ENCODE measurements at places on chromosomes 3 and 15.

- no peak for DNase-seq
These were observed 37.3 kb upstream of the PDE8A start for GRCh38 chr15:84944311-84944710.

GRCh38 chr3:124257336-124257864 lies 265.5 kb upstream of the ROPN1 start:
- no peak for DNase-seq

DNA sequence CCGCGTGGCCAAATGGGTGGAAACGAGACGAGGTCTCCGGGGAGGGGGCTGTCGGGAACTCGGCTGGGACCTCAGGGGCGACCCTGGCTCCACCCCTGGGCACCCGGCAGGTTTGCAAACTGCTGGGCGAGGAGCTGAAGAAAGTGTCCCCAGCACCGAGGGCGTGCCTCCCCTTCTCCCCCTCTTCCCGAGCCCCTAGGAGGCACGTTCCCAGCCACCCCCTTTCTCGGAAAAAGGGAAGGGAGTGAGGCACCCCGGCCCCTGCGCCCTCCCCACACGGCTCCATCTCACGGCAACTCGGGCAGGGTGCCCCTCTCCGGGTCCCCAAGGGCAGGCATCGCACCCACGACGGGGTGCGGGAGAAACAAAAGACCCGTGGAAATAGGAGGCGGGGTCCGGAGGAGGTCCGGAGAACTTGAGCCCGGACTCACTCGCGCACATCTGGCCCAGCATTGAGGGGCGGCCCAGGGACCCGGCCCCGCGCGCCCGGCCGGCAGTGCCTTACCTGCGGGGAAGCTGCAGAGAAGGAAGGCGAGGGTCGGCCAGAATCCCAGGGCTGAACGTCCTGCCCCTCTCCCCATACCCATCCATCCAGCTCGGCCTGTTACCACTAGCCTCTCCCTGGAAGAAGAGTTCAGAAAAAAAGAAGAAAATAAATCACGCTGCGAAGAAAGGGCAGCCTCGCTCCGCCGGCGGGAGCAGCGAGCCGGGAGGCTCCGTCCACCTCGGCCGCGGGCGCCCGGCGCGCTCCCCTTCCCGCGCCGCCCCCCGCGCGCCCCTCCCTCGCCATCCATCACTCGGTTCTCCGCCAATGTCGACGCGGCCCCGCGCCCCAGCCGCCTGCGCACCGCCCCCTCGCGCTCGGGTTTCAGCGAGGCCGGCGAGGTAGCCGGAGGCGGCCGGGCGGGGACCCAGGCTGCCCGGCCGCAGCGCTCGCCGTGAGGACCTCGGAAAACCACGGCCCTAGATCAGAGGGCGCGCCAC lies 16.3 kb downstream of the RGMA start:
- no peak for DNase-seq

DNA sequence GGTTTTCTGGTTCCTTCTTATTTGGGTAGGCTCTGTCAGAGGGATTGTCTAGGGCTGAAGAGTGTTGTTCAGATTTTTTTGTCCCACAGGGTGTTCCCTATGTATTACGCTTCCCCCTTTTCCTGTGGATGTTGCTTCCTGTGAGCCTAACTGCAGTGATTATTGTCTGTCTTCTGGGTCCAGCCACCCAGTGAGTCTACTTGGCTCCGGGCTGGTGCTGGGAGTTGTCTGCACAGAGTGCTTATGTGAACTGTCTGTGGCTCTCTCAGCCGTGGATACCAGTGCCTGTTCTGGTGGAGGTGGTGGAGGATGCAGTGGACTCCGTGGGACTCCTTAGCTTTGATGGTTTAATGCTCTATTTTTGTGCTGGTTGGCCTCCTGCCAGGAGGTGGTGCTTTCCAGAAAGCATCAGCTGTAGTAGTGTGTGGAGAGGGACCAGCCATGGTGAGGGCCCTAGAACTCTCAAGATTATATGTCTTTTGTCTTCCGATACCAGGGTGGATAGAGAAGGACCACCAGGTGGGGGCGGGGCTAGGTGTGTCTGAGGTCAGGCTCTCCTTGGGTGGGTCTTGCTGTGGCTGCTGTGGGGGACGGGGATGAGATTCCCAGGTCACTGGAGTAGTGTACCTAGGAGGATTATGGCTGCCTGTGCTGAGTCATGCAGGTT lies 53.8 kb downstream of the CCDC66 start:
- DNase-seq, result no peak

GRCh38 chr3:16329036-16329825 lies 64.2 kb downstream of the OXNAD1 start:
- no peak for DNase-seq

DNA sequence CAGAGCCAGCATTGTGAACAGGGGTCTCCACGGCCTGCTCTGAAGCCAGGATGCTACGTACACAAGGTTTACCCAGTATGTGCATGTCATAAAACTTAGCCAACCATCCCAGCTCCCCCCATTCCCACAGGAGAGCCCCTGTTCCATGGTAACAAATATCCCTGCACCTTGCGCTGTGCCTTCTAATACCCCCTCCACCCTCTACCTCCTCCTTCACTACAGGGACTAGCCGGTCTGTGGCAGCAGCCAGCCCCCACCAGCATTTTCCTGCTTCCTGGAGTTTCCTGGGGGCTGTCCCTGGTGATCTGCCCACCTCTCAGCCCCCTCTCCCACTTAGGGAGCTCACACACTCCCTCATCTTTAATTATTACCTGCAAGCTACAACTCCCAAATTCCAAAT lies 20.4 kb downstream of the ACSBG1 start:
- DNase-seq, result no peak

GRCh38 chr3:156383441-156384025 lies 171.4 kb downstream of the SSR3 start:
- DNase-seq, result no peak

GRCh38 chr3:53464424-53464823 lies 30.0 kb upstream of the CACNA1D start:
- DNase-seq, result no peak

DNA sequence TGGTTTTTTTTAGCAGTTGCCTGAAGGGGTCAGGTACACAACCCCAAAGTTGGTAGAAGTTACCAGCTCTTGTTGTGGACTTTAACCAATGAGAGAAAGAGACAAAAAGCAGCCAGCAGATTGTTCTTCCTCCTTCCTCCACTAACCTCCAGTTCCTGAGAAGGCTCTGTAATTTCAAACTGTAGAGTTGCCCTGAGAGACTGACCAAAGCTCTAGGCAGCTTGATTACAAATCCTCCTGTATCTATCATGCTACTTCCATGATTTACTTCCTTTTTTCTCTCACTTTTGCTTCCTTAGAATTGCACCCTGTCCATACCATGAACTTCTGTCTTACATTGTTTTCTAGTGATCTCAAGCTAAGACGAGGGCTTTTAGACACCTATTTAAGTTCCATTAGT lies 29.2 kb downstream of the NSUN3 start:
- no peak for DNase-seq

GRCh38 chr15:55555089-55555488 lies 33.1 kb downstream of the PYGO1 start:
- no peak for DNase-seq

- DNase-seq, result no peak
These were observed 3.7 kb downstream of the ISL2 start for GRCh38 chr15:76340198-76340802.

- no peak for DNase-seq
These were observed 54.3 kb downstream of the AAGAB start for GRCh38 chr15:67199881-67200763.

- no peak for DNase-seq
These were observed 756.3 kb downstream of the VGLL3 start for GRCh38 chr3:86234506-86235254.

DNA sequence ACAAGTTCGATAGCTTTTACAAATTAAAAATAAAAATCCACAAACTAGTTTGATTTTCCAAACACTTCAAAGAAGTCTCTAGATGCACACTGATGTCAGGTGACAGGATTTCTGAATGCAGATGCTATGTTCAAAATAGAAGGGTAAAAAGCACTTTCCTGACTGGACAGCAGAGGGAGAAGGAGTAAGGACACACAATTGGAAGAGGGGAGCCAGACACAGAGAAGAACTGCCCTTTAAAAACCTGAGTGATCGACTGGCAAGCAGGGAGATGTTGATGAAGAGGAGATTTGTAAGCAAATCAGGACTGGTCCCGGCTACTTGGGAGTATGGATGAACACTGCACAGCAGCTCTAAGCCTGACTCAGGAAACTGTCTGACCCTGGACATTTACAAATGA lies 612.8 kb downstream of the MAGI1 start:
- DNase-seq, result no peak

GRCh38 chr3:152331998-152332397 lies 63.3 kb downstream of the MBNL1 start:
- no peak for DNase-seq

- no peak for DNase-seq
These were observed 48.4 kb upstream of the TJP1 start for GRCh38 chr15:29870495-29871151.

GRCh38 chr3:96259299-96259698 lies 555.1 kb upstream of the EPHA6 start:
- no peak for DNase-seq

DNA sequence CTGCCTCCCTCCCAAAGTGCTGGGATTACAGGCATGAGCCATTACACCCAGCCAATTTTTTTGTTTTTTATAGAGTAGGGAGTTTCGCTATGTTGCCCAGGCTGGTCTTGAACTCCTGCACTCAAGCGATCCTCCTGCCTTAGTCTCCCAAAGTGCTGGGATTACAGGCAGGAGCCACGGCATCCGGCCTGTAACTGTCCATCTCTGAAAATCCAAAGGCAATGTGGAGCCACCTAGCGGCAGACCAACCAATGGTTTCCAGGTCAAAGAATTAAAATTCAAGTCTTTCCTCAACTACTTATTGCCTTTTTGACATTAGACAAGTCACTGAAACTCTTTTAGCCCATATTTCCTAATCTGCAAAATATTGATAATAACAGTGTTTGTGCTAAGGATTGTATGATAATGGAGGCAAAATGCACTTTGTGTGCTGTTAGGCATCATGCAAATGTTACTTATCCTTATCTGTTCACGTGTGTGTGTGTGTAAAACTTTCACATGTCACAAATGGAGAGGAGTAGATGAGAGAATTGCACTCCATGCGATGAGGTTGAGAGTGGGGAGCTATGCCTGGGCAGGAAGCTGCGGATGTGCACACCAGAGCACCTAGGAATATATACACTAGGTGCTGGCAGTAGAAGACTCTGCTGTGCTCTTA lies 48.7 kb downstream of the COL8A1 start:
- peak; percentile 51 for DNase-seq

GRCh38 chr3:196159952-196160804 lies 51.0 kb downstream of the ZDHHC19 start:
- no peak for DNase-seq

DNA sequence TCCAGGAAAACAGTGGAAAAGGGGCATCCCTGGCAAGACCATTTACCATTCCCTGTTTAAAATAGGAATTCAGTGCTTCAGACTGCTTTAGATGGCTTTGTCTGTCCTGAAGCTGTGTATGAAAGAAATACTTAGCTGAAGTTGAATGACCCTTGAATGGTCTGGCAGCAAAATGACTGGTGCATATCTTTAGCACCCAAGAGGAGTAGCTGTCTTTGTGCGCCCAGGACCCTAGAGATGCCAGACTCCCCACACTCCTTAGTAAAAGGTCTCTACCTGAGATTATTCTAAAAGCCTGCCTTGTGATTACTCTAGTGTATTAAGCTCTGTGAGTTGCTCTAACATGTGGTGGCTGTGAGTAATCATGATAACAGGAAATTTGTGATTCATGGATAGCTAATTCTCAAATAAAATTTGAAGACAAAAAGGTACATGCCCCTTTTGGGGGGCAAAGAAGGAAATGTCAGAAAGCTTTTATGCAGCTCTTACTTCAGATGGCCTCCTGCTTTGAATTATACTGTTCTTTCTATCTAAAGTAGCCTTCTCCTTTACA lies 3.2 kb downstream of the MAPKBP1 start:
- no peak for DNase-seq

DNA sequence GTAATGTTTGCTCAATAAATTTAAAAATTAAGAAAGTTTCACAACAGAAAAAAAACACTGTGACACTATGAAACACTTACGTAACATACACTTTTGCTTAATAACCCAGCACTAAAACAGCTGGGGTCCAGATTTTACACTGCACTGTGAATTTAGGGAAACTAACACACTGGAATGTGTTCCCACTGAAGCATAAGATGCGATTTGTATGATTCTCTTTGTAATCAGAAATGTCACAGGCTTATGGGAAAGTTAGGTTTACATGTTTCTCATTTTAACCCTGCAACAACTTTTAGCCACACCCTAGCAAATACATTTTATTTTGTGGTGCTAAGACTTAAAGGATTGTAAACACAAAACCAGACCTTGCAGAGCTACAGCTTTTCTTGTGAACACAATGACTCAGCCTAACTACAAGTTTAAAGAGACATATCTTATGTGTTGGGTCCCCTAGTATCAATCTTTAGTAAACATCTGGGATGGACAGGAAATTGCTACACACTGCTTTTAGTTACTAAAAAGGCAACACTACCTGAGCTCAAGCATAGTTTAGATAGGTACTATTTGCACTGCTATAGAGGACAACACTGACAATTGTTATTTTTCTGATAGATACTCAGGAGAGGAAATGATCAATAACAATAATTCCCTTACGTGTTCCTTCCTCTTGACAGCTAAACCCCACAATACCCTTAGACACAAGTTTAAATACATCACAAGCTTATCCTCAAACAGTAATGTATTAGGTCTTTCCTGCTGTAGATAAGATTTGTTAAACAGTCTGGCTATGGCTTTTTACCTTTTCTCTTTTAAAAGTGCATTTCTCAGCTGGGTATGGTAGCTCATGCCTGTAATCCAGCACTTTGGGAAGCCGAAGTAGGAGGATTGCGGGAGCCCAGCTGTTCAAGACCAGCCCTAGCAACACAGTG lies 3.8 kb downstream of the PLD1 start:
- no peak for DNase-seq

DNA sequence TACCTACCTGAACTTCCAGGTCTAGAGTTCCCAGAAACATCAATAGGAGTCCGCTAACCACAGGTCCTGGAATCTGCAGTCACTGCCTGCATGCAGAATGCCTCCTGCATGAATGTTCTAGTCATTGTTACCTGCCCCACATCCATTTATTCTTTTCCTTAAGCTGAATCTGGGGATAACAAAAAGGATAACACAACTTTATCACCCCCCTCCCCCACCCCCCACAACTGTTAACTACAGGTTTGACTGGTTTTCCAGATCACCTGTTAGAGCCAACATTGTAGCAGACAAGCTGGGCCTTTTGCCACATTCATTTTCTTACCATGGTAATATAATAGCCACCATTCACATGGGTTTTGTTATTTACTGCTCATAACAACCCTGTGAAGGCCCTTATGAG lies 4.6 kb upstream of the CTSH start:
- no peak for DNase-seq

DNA sequence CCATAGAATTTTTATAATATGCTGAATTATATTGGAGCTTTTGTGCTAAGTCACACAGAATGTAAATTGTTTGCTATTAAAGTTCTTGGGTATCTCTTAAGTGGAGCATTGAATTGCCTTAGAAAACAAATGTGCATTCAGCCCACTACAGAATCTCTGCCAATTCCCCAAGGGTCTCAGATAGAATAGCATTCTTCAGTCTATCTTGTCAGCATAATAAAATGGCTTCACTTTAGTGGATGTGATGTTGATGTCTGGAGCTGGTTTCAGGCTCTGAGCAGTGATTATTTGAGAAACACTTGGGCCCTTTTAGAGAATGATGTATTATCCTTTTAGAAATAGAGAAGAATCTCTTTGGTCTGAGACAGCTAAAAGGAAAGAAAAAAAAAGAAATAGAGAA lies 45.2 kb downstream of the LRCH3 start:
- no peak for DNase-seq
